NCI-H69 (cell line): ENCODE measurements at places on chromosomes 5 and 9.

- peak; percentile 20 for DNase-seq
These were observed 559 bp downstream of the SPAG8 start for GRCh38 chr9:35811381-35812024.

DNA sequence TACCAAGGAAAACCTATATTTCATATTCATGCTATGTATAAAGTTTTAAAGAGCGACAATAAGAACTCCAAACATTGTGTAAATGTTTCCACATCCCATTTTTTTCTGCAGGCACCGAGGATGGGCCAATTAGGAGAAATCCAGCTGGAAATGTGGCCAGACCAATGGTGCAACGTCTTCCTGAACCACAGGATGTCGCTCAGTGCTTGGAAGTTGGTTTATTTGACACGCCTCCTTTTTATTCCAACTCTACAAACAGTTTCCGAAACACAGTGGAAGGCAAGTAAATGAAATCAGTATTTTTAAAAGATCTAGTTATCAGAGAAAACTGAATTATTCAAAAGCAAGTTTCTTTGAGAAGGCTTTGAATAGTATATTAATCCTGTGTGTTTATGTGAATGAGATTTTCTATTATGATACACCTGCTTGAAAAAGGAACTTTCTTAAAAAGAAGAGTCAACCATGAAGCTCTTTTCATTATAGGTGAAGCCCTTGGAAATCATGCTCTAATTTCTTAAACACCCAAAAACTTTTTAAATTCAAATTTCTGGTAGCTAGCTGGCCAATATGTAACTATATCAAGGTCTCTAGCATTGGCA is 9.1 kb downstream of the TYRP1 start:
- DNase-seq: peak; percentile 90

GRCh38 chr5:160311491-160312133 is 752 bp downstream of the CCNJL start:
- peak; percentile 51 for DNase-seq

- no peak for DNase-seq
These were observed 37.6 kb downstream of the ALG2 start for GRCh38 chr9:99184110-99184474.

DNA sequence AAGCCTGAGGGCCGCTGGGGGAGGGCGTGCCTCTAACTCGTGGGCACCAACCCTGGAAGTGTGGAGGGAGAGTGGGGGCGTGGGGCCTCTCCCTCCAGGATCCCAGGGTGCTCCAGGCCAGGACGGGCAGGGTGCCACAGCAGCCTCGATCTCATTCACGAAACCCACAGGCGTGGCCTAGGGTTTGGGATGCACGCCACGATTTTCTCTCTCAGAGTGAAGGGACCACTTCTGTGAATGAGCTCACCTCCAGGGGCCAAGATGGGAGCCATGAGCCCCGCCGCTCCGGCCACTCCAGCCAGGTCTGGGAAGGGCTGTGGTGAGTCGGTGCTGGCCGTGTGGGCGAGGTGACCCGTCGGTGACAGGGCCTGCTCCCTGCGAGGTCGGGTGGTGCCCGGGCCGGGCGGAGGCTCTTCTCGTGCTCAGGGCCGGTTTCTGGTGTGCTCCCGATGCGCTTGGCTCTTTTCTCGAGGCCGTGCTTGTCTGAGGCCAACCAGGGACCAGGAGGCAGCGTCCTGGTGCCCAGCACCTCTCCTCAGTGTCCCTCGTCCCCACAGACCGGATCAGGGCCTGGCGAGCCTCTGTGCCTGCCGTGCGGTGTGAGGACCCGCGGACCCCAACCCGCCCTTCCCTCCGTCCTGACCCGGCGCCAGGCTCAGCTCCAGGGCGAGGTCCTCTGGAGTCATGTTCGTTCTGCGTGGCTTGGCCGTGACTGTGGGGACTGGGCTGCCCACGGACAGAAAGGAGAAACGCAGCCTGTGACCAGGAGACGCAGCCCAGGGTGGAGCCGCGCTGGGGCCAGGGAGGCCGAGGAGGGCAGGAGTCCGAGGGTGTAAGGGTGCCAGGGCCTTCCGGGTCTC is 31.0 kb downstream of the TPPP start:
- no peak for DNase-seq

DNA sequence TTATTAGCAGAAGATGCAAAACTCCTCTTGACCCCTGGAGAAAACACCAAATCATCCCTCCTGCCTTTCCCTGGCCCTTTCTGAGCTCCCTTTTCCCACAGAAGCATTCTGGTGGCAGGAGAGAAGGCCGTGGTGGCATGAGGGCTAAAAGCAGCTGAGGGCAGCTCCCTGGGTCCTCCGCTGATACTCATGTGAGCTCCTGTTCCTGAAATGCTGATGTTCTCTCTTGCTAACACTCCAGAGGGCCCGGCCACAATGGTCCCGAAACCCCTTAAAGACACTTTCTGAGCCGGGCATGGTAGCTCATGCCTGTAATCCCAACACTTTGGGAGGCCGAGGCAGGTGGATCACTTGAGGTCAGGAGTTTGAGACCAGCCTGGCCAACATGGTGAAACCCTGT is 183.1 kb downstream of the HSPA4 start:
- DNase-seq: no peak

GRCh38 chr9:486156-486555 is 271.5 kb downstream of the DOCK8 start:
- DNase-seq: no peak

DNA sequence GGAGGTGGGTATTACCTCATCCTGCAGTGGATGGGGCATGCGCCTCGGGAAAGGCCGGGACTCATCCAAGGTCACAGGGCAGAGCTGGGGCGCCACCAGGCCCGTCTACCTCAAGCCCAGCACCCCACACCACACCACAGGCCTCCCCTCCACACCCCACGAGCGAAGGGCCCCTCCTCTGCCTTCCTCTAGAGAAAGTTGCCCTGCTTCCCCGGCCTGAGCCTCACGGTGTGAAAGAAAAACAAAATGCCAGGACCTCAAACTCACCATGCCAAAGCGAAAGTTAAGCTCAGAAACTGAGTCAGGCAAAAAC is 161.1 kb downstream of the COL23A1 start:
- DNase-seq: no peak

DNA sequence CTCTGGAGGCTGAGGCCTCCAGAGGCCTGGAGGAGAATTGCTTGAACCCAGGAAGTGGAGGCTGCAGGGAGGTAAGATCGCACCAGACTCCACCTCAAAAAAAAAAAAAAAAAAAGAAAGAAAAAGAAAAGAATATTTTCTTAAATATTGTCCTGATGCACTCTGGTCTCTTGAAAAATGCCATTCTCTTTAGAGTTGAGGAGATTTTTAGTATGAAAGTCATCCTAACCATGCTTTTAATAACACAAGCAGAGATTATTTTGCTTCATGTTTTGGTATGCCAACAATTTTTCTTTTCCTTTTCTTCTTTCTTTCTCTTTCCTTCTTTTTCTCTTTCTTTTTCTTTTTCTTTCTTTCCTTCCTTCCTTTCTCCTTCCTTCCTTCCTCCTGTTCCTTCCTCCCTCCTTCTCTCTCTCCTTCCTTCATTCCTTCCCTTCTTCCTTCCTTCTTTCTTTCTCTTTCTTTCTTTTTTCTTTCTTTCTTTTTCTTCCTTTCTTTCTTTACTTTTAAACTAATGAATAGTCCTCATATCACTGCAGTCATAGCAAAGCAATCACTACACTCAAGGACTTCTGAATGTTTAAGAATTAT is 116.9 kb upstream of the CCNH start:
- DNase-seq: no peak

- DNase-seq: no peak
These were observed 618.0 kb downstream of the BRINP1 start for GRCh38 chr9:118751077-118751847.

DNA sequence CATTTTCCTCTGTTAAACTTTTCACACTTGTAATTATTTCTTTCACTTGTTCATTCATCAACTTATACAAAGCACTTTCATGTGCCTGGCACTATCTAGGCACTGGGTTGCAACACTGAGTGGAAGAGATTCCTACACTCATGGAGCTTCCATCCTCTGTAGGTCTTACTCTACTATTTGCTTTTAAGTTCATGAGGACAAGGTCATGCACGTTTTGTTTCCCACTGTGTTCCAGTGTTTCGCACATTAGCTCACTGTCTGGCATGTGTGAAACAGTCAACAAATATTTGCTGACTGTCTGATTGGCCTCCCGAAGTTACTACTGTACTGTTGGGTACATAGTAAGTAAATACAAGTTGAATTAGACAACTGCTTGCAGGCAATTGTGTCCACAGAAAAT is 87.9 kb upstream of the IFNK start:
- DNase-seq: peak; percentile 91

DNA sequence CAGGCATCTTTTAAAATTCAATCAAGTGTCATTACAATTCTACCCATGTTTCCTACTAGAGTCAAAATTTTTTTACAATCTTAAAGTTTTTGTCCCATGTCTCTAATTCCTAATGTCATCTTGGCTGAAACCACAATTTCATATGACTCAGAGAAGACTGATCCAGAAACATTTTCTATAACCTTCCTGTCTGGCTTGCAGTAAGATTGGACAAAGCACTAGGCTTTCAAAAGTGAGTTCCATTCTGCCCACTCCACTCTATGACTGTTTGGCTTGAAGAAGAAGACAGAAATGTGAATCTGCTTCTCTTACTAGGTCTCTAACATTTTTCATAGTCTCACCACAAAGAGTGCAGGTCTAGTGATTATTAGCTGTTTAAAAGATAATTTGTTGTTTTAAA is 88.8 kb downstream of the NR3C1 start:
- no peak for DNase-seq

DNA sequence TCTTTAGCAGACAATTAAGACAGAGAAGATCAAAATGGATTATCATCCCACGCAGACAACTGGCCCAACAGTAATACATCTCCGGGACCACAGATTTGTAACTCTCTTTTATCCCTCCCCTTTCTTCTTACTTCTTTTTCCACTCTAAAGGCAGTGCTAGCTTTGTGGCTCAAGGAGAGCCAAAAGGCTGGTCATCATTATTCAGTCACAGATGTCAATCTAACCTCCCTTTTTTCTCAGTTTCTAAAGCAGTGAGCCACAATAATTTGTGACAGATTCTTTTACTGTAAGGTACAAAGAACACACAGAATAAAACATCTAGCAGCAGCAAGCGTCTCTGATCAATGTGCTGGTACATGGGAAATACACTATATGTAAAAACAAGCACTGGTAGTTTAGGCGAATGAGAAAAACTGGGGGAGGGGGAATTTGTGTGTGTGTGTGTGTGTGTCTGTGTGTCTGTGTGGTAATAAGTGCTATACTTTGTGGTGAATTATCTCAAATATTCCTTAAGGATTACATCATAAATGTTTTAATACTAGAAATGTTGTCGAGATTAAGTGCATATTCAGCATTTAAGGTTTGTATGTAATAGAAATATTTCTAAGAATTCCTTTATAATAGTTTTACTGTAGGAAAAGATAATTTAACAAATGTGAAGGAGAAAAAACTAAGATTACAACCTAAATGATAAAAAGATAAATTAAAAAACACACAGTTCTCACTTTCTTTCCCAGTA is 140.2 kb downstream of the DENND1A start:
- no peak for DNase-seq

DNA sequence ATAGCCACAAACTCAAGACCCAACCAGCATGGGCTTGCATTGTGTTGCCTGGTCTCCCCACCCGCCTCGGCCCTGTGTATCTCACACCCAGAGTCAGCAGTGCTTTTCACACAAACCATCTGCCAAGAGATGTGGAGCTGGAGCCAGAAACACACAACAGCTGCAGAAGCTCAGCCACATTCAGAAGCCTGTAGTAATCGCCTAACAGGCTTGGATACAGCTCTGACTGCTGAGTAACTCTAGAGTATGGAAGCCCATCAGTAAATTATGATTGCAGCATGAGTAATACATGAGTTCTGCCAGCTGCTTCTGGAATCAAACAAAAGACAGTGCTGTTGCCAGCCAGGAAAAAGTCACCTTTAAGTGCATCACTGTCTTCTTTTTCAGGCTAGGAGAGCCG is 16.0 kb downstream of the TEK start:
- DNase-seq: peak; percentile 73

DNA sequence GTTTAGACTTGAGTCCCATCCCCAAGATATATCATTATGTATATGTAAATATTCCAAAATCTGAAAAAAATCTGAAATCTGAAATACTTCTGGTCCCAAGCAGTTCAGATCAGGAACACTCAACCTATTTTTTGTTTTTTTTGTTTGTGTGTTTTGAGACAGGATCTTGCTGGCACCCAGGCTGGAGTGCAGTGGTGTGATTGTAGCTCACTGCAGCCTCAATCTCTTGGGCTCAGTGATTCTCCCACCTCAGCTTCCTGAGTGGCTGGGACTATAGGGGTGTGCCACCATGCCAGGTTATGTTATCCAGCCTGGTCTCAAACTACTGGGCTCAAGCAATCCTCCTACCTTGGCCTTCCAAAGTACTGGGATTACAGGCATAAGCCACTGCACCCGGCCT is 50.7 kb upstream of the TRAF1 start:
- no peak for DNase-seq

GRCh38 chr5:110092955-110093785 is 403.4 kb downstream of the MAN2A1 start:
- no peak for DNase-seq

DNA sequence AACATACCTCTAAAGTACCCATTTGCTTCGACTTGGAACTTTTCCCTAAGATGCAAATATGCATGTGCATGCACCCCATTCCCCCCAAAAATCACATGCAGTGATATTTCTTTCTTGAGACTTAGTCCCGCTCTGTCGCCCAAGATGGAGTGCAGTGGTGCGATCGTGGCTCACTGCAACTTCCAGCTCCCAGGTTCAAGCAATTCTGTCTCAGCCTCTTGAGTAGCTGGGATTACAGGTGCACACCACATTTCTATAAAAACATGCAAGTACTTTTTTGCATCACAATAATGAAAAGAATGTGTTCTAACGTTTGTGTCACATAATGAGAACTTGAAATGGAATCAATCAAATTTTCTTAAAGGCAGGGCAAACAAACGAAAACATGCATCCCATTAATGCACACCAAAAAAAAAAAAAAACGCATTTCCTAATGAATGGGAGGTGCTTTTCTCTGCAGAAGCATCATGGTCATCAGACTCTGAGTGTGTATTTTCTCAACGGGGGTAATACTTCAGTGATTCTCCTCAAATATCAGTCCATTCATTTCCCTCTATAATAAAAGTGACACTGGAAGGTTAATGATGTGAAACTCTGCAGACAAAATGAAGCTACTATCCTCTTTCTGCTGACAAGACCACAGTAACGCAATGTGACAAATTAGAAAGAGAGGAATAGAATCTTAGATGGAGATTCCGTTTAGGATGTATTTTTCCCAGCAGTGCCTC is 389.4 kb downstream of the CTNND2 start:
- peak; percentile 76 for DNase-seq

GRCh38 chr5:56822981-56823380 is 7.6 kb downstream of the MAP3K1 start:
- DNase-seq: no peak
